ENCODE measurements at places on chromosomes 7 and 10.

- DNase-seq: no peak
These were observed 189.5 kb downstream of the CXCL12 start for GRCh38 chr10:44195112-44196007.

- DNase-seq: no peak
These were observed 1137.3 kb downstream of the REEP3 start for GRCh38 chr10:64658528-64658927.

DNA sequence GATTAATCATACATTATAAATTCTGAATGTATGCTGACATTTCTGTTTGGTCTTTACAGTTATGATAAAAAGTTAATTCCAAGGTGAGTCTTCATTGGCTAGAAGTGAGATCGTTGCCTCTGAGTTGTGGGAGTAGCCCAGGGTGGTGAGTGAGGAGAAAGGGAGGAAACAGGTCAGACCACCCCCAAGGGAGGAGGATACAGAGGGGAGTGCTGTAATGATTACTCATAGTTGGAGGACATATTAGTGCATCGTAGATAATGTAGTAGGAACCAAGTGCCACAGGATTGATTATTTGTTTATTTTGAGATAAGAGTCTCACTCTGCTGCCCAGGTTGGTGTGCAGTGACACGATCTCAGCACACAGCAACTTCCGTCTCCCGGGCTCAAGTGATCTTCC, 672.2 kb downstream of the INHBA start:
- DNase-seq: no peak

DNA sequence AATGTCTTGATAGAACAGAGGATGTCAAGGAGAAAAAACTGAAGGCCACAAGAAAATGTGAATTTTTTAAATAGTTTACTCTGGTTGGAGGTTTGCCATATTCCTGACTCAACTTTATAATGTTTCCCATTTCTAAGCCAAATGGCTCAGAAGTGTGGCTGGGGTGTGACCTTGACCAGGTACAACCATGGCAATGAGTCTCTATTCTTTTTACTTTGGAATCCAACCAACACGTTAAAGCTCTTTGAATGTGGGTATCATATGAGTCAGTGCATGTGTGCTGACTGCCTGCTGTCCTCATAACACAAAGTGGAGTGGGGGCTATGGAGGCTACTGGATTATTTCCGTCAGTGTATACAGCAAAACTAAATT, 33.5 kb upstream of the DLD start:
- DNase-seq: no peak

Data from NCI-H2107 (cell line).